ENCODE measurements at places on chromosomes 5 and 9.

GRCh38 chr5:175059687-175060211 lies 335.4 kb downstream of the MSX2 start:
- no peak for DNase-seq

DNA sequence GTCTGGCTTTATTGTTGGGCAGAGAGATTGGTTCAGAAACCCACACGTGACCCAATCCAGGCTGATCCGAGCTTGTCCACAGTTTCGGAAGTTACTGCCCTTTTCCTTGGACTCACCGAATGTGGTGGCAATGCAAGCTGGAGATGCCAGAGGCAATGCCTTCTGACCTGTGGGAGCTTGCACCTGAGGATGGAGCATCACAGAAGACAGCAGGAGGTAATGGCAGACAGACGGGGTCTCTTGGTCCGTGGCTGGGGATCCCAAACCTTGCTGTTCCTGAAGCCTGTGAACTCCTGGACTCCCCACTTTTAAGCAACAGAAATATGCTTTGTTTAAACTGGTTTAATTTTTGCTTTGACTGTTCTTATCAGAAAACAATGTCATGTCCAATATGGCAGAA lies 265.2 kb upstream of the IRX1 start:
- no peak for DNase-seq

DNA sequence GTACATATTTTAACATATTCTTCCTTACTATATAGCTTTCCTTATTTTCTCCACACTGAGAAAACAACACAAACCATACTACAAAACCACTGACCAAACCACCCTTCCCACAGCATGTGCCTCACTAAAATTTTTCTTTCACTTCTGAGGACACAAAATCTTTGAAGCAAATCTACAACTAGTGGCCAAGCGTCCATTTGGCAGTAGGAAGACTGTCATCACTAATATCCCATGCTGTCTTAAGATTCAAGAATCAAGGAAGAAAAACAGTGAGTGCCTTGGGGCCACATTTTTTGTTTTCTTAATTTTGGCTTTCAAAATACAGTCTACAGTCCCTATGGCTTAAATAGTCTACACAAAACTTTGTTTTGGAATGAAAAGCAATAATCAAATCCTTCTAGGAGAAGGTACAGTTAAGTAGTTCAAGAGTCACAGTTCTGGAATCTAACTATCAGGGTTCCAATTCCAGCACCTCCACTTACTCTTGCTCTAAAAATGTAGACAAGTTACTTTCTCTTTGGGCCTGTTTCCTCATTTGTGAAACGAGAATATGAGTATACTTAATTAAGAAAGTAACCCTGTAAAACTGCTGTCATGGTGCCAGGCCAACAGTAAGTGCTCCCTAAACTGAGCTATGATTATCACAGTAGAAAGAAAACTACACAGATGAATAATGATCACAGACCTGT lies 227.9 kb downstream of the BNC2 start:
- DNase-seq = no peak

GRCh38 chr5:14112998-14113652 lies 30.0 kb upstream of the TRIO start:
- no peak for DNase-seq

- DNase-seq = no peak
Observed at GRCh38 chr5:109743041-109743531, 53.4 kb downstream of the MAN2A1 start.

GRCh38 chr9:100125236-100125635 lies 26.2 kb downstream of the INVS start:
- DNase-seq = no peak

GRCh38 chr9:100803956-100804355 lies 224.6 kb upstream of the PLPPR1 start:
- DNase-seq = no peak

DNA sequence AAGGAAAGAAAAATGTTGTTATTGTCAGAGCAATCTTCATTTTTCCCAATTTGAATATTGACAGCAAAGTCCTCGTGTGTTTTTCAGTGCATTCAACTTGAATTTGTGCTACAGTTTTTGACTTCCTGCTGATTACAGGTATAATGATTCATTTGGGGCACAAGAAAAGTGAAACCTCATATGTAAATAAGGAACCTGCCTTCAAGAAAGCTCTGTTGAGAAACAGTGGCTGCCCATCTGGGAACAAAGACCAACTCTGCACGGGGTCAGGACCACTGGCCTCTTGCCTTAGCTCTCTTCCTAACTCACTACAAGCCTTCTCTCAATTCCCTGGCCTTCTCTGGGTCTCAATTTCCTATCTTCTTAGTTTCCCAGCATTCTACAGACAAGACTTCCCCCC lies 21.0 kb downstream of the TIMD4 start:
- no peak for DNase-seq

GRCh38 chr5:73642344-73642743 lies 16.3 kb downstream of the ARHGEF28 start:
- DNase-seq = no peak

GRCh38 chr5:68652534-68652965 lies 437.0 kb downstream of the PIK3R1 start:
- no peak for DNase-seq

DNA sequence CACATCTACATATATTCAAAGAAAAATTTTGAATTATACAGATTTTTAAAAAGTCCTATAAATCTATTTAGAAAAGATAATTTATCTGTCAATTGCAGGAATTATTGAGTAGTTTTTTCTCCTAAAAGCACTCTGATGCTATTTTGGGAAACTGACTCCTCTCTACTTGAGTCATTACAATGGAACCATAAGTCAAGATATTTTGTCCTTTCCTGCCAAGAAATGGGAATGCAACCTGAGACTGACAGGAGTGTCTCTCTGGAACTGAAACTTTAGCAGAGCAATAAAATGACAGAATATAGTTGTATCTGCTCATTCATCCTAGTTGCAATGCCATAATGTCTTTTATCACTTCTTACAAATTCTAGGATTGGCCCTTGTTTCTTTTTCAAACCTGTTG lies 48.6 kb downstream of the CARTPT start:
- DNase-seq = no peak

DNA sequence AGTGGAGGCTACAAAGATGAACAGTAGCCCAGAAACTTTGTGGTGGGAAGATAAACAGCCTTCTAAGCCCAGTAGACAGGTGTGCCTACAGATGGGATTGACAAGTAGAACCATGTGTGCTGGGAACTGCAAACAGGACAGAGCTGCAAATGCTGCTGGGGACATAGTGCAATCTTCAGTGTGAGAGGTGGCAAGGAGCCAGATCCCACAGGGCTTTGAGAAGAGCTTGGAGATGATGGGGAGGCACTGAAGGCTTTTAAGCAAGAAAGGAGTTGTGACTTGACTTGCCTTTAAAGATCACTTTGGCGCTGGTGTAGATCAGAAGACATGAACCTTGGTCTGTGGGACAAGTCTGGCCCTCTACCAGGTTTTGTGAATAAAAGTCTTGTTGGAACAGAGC lies 675.2 kb downstream of the ACTL7B start:
- no peak for DNase-seq

DNA sequence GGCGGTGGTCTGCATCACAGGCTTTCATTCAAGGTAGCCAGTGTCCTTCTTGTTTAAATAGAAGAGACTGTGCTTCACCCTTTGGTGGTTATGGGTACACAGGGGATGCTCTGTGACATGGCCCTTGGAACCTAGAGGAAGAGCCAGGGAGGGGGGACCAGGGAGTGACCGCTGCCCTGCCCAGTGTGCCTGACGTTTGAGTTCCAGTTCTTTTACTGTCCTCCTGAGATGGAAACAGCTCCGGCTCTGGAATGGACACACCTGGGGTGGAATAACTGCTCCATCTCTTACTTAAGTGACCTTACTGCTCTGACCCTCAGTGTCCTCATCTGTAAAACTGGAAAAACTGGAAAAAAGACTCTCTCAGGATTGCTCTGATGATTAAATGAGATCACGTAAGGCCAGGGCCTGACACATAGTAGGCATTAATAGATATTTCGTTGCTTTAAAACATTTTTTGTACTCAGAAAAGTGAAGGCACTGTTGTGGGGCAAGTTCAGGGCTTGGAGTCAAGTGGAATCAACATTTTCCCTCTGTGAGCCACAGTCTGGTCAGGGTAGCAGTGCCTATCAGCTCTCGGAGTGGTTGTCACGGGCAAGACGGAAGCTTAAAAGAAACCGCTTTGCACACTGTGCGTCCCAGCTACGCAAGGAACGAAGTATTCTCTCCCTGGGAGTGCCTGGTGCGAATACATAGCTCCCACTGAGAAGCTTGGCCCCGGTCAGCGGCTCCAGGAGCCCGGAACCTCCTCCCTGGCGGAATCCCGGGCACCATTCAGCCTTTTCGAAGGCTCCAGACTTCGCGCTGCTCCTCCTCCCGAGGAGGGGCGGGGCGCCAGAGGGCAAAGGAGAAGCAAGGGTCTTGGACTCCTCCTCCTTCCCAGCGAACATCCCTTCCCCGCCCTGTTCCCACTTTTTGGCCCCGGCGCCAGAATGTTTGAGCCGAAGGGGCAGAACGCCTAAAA lies 5.8 kb downstream of the POU4F3 start:
- no peak for DNase-seq

DNA sequence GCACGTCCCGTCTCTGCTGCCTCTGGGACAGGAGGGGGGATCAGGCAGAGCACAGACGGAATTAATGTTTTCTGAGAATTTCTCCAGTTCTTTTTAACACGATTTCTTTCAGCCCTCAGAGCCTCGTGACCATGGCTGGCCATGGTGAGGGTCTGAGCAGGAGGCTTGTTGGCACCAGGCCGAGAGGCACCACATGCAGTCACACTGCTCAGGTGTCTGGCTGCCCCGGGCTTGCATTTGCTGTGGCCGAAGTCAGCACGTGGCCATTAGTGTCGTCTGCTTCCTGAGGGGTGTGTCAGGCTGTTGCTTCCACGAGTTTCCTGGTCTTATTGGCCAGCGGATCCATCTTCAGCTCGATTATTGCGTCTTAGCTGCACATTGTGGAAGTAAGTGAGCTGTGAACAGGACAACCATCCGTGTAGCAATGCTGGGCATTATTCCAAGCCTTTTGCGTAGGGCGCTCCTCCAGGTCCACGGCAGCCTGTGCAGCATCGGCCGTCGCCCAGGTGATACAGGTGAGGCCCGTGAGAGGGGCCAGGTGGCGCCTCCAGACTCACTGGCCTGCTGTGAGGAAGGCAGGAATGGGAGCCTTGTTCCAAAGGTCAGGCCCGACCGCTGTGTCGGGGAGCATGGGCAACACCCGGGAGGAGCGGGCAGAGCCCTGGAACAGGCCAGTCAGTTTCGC lies 114.2 kb upstream of the CACNA1B start:
- DNase-seq = no peak

GRCh38 chr5:111933086-111933485 lies 176.1 kb upstream of the NREP start:
- no peak for DNase-seq

GRCh38 chr9:111481885-111482636 lies 2.1 kb downstream of the ECPAS start:
- DNase-seq = no peak

DNA sequence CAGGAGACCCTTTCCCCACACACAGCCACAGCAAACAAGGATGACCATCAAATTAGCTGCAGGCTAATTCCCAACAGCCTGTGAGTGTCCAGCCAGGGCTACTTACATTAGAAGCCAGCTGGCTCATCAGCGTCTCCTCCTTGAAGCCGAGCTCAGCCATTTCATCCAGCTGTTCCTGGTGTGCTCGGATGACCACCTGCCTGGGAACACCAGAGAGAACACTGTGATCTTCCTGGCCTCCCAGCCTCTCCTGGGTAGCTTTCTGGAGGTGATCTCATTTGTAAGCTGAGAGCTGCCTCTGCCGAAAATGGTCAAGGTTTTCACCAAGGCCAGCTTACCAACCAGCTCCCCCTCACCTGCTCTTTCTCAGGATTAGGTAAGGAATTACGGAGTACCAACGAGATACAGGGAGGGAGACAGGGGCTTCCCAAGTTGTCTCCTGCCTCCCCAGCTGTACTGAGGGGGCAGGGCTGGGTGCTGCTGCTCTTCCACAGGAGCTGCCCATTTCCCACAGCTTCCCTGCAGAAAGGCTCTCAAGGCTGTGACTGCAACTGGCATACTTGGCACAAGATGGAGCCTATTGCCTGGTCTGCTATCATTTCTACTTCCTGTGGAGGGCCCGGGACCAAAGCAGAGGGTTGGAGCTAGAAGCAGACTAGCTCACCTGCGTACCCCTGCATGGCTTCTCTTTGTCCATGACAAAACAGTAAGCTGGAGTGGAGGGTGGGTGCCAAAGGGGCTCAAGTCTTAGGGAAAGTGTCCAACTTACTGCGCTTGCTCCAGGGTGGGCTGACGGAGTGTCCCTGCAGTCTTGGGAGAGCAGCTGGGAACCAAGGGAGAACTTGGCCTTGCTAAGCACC lies 73.9 kb downstream of the KIF24 start:
- DNase-seq = no peak

GRCh38 chr9:93960221-93960970 lies 5.2 kb upstream of the BARX1 start:
- no peak for DNase-seq

DNA sequence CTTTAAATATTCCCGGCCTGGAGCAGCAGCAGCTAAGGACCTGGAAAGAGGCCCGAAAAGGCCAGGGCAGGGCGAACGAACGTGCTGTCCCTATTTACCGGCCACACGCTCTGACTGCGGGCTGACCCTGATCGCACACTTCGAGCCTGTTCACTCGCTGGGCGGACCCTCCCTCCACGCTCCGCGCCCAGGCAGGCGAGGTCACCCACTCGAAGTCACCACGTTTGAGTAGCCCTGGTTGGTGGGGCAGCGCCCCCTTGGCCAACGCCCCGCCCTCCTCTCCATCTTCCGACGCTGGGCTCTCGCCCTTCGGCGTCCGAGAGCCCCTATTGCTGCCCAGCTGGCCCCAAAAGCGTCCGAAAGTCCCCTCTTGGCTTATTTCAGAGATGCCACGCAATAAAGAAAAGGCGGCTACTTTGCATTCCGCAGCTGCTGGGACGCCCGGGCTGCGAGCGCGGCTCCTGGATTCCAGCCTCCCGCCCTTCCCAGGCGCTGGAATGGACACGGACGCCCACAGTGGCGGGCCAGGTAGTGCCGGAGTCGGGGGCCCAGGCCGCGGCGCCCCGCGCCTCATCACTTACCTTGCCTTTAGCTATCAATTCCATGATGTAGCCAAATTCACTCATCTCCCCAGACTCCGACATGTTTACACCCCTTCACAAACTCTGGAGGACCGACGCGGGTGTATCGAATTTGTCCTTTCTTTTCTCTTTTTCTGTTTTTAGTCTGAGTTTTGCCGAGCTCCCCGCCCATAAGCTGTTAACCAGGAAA lies 9.9 kb upstream of the TRIM36 start:
- no peak for DNase-seq

DNA sequence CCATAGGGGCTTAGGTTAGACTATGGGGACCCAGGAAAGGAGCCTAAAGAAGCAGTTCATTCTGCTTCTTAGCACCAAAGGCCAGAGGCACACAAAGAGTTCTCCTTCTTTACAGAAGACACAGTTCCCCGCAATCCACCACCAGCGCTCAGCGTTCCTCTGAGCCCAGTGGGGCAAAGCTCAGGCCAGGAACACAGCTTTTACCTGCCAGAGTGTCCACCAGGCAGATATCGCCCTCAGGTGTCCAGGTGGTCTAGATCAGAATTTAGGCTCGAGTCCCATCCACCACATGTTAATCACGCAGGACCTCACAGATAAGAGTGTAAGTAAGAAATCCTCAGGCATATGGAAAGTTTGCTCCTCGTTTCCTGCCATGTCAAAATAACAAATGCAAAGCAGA lies 53.0 kb downstream of the UBE2QL1 start:
- DNase-seq = no peak

GRCh38 chr5:168850683-168851082 lies 271.5 kb upstream of the PANK3 start:
- DNase-seq = no peak
